ENCODE measurements at places on chromosomes 12 and 14.
A peak's percentile ranks its signal among the peaks of the same experiment; 100 is the strongest.

DNA sequence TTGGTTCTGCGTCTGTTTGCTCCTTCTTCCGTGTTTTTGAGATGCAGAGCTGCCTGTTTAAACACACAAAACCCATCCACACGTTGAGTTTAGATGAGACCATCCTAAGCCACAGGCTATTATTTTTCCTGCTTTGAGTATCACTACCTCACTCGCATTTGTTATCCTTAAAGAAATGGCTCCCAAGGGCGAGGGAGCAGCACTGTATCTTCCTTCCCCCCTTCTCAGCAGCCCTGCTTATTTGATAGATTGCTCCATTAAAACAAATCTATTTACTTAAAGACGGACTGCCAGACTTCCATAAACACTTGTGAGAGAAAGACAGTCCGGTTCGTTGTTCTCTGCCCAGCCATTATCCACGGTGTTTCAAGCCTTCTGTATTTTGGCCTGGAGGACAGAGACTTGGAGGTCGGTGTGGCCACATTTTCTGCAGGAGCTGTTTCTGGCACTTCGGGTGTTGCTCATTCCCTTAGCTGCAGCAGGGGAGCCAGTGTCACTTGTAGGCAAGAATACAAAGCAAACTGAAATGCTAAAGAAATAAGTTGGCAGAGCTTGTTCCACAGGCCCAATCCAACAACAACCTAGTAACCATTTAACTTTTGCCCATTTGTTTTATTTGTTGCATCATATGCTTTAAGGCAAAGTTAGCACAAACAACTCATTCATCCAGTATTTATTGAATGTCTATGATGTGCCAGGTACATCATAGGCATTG is 275.4 kb downstream of the TTC6 start:
- no peak for DNase-seq

- peak; percentile 97 for DNase-seq
These were observed at the start of gene CALM1 for GRCh38 chr14:90396341-90397339. Gene CALM1 (plus strand): TSS chr14:90397029. CDS start chr14:90397231, 202 bp downstream.

- no peak for DNase-seq
These were observed 7.5 kb downstream of the PTGR2 start for GRCh38 chr14:73859145-73859544.

DNA sequence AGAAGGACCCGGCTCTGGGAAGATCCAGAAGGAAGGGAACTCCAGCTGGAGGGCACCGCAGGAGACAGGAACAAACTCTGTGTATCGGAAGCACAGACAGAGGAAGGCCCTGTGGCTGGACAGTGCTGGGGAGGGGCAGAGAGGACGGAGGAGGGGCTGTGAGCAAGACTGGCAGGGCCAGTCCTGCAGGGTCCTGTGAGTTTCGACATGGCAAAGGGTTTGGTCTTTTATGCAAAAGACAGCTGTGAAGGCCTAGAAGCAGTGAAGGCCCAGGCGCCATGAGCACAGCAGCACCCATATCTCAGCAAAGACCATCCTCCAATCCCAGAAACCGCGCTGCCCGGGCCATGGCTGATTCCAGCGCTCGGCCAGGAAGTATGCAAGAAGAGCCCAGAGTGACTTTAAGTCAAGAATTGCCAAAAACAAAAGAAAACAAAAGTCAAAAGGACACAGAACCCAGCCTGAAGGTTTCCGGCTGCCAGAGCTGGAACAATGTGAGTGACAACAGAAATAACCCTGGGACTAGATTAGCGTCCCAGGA is 126.5 kb downstream of the NCOR2 start:
- no peak for DNase-seq

- no peak for DNase-seq
These were observed 80.0 kb downstream of the AACS start for GRCh38 chr12:125145196-125145595.

DNA sequence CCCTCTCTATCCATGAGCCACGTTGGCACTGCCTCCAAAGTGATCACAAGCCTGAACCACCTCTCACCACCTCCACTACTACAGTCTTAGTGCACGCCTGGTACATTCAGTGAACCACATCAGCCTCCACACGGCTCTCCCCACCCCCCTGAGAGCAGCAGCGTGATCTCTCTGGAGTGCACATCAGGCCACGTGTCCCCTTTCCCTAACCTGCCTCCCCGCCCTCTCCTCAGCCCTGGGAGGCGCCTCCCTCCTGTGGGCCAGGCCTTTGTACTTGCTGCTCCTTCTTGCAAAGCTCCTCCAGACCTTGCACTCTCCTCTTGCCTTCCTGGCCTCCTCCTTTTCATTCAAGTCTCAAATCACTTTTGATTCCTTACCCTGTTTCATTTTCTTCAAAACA is 49.8 kb downstream of the SLC6A12 start:
- no peak for DNase-seq

DNA sequence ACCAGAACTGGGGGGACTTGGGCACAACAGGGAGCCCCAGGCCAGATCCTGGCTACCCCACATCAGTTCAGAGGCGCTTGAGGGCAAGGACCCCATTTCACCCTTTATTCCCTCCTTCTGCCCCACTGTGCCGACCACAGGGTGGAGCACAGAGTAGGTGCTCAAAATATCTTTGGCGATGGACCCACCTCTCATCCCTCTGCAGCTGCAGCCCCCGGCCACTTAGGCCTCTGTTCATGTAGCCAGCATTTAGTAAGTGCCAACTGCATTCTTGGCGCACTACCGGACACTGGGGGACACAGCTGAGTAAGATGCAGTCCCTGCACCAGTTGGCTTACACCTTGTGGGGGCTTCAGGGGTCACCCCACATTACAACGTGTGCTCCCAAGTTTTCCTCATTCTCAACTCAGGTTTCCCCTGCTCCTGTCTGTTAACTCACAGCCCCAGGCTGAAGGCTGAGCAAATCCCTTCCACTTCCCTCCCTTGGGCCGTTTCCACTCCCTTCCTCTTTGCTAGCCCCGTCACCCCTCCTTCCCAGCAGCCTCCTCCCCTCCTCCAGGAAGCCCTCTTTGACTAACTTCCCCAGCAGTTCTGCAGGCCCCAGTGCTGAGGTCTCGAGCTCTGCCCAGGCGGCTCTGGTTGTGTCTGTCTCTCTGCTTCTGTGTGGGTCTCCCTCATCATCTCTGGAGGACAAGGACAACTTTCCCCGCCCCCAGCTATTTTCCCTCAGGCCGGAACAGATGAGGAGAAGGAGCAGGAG is 26.5 kb downstream of the KRT80 start:
- no peak for DNase-seq

DNA sequence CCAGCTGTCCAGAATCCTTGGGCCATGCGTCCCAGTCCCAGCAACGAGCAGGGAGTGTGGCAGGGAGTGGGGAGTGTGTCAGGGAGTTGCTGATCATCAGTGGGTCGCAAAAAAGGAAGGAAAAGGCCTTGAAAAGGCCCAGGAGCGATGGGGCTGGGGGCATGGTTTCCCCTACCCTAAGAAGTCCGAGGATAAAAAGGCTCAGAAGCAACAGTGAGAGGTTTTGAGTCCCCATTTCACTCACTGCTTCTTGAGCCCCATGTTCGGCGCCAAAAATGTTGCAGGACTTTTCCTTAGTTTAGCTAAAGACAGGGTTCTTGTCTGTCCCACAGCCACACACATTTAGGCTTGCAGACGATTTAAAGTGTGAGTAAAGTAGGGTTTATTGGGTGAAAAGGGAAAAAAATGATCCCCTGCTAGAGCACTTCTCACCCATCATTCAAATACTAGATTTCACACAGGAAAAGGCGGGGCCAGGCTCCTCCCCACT is 189.5 kb downstream of the KCNC2 start:
- DNase-seq: no peak

DNA sequence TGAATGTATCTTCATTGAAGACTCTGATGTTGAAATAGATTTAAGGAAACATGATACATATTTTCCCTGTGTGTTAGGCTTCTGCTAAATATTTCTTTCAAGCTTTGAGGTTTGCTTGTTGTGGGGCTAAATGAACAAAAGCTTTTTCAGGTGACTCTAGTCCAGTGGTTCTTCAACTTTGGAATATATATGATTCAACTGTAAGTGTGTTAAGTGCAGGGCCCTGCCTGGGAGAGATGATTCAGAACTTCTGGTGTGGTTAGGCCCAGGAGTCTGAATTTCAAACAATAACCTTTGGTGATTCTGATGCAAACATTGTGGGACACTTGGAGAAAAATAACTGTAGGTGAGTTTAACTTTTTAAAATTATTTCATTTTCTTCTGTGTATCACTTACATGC is 93.0 kb downstream of the TRHDE start:
- no peak for DNase-seq

DNA sequence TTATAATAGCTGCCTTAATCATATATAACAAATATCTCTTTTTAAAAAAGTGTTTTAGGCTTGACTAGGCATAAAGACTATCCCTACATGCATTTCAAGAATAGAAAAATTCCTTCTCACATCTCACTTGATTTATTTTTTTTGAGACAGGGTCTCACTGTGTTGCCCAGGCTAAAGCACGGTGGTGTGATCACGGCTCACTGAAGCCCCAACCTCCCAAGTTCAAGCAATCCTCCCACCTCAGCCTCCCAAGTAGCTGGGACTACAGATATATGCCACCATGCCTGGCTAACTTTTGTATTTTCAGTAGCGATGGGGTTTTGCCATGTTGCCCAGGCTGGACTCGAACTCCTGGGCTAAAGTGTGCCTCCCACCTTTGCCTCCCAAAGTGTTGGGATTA is 59.4 kb downstream of the WDHD1 start:
- DNase-seq: no peak

- DNase-seq: no peak
These were observed 5.6 kb downstream of the MIS18BP1 start for GRCh38 chr14:45247427-45247826.

DNA sequence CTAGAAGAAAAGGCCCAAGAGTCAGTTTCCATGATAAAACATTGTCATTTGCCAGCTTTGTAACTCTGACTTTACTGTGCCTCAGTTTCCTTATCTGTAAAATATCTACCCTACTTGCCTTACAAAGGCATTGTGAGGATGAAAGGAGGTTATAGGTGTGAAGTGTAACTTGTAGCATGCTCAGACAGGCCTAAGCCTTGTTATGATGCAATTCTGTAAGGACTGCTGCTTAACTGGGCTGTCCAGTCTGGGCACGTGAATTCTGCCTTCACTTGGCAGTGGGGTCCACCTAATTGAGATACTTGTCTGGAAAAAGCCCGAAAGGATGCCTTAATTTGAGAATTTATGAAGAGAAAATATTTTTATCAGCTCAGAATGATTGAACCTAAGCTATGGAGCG is 114.5 kb upstream of the DYRK2 start:
- DNase-seq: no peak

GRCh38 chr12:1213618-1214205 is 222.7 kb downstream of the ERC1 start:
- DNase-seq: no peak
